ENCODE measurements at places on chromosomes 16 and 17.

- no peak for DNase-seq
Measured at GRCh38 chr17:12821376-12821940, 32.2 kb downstream of the ARHGAP44 start.

DNA sequence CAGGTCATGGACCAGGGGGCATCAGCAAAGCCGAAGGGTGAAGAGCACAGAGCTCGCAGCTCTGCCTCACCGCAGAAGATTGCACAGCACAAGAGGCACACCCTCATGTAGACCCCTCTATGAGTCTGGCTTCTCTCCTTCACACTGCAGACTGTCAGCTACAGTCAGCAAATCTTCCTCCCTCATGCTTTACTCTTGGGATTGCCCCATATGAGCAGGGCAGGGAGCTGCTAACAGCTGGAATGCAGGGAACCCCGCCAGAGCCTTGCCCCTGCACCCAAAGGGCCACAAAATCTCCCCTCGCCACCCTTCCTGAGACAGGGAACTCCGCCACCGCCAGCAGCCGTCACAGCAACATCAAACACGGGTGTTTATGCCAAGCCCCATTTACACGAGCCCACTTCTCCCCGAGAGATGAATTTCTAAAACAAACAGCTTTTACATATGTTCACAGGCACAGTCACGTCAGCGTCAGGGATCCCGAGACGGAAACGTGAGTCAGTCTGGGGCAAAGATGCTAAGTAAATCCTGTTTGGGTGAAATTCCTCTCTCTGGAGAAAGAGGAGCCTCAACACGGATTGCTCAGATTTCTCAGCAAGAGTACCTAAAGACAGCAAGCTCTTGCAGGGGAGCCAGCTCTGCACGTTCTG, 121.9 kb downstream of the CDYL2 start:
- no peak for DNase-seq

DNA sequence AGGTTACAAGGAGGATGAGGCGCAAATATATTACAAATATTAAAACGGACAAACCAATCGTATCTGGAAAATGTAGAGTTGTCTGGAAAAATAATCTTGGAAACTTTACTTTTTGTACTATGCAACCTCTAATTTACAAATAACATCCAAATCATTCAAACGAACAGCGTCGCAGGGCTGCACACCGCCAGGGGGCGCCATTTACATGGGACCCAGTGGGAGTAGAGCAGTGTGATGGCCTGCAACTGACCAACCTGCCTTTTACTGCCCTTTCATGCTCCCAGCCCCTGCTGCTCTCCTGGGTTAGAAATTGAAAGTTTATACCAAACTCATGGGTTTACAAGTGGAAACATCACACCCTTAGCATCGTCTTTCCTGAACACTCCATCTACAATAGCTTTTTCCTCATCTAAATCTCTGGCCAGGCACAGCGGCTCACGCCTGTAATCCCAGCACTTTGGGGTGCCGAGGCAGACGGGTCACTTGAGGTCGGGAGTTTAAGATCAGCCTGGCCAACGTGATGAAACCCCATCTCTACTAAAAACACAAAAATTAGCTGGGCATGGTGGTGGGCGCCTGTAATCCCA, 10.0 kb downstream of the PITPNC1 start:
- DNase-seq: peak; percentile 55

- no peak for DNase-seq
Measured at GRCh38 chr17:31511580-31511979, 120.1 kb downstream of the RAB11FIP4 start.

DNA sequence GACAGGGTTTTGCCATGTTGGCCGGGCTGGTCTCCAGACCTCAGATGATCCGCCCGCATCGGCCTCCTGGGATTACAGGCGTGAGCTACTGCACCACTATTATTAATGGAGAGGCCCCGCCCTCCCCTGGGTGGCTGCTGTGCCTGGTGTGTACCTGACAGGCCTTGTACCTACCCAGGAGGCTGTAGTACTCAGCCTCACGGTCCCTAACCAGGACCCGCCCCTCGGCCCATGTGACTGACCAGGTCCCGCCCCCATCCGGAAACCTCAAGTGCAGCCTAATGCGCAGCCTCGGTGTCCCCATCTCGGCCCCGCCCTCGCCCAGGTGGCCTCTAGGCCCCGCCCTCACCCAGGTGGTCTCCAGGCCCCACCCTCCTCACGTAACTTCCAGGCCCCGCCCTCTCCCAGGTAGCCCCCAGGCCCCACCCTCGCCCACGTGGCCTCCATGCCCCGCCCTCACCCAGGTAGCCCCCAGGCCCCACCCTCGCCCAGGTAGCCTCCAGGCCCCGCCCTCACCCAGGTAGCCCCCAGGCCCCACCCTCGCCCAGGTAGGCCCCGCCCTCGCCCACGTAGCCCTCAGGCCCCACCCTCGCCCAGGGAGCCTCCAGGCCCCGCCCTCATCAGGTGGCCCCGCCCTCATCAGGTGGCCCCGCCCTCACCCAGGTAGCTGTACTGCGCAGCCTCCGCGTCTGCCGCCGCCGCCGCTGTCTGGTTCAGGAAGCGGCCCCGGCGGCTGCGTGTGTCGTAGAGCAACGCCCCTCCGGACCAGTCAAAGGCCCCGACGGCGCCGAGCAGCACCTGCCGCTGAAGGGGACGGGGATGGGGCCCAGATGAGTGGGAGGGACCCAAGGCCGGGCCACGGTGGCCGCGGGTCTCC, 31.0 kb downstream of the HASPIN start:
- peak; percentile 68 for DNase-seq

DNA sequence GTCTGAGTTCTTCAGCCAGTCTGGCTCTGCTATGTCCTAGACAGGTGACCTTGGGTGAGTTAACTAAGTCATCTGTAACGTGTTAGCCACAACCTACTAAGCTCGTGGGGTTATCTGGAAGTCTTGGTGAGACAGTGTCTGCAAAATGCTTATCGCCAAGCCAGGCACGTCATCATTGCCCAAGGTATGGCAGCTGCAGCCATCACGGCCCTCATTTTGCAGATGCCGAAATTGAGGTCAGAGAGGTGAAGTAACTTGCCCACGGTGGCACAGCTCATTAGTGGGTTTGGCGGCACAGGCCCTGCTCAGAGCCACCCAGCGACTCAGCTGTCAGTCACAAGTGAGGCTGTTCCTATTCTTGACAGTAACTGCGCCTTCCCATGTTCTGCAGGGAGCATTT, 79.8 kb downstream of the CMIP start:
- peak; percentile 87 for DNase-seq
